ENCODE measurements at places on chromosomes 2 and 18.

DNA sequence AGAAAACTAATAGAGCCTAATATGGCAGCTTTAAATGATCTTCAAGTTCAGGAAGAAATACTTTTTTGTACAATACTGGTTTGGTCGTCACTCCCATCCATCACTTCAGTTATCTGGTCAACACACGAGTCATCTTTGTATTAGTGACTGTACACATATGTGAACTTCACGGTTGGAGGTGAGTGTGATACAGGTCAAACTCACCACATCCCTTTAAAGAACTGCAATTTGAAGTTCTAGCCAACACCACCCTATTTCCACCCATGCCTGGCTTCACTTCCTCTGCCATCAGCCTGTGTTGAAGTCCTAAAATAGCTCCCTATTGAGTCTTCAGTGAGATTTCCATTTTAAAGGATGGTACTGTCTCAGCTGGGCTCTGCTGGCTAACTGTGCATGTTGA, 361.9 kb downstream of the TXNL1 start:
- no peak for DNase-seq

- DNase-seq, result no peak
These were observed 77.2 kb downstream of the ADD2 start for GRCh38 chr2:70690846-70691245.

- no peak for DNase-seq
These were observed 20.8 kb downstream of the DOK1 start for GRCh38 chr2:74575320-74575719.

DNA sequence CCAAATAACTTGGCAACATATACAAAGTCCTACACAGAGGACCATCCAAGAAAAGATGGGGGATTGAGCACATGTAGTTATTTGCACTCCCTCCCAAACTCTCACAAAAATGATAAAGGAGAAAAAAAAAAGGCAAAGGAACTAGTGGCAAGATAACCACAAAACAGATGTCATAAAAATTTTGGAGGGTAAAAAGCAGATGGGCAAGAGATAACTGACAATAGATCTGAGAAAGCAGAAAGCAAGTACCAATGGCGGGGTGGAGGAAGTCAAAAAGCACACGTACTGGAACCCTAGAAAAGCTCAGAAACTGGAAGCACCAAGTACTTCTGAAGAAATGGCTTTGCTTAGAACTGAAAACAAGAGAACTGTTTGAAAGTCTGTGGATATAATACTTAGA, 82.0 kb downstream of the WDPCP start:
- no peak for DNase-seq

DNA sequence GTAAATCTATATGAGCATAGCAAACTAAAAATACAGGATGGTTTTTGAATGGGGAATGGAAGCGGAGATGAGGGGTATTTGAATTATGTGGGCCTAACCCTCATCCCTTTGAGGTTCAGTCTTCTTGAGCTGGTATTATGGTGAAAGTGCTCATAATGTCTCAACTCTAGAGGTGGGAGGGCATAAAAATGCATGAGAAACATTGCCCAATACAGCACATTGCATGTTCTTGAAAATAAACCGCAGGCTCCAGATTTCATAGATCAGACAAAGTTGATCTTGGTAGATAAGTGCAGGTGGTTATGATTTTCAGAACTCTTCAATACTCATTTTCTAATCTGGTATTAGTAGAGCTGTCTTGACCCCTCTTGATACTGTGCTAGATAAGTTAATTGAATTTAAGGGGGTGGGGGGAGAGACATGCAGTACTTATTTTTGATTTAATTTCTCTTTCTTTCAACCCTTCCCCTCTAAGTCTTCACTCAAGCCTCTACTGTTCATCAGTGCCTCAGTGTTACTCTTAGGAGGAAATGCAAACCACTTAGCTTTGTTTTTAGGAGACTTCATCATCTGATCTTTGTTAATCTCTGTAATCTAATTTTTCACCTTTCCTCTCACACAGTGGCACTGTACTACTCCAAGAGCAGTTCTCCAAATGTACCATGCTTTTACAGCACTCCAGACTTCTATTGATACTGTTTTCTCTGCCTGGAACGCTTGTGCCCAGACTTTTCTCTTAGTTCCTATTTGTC, 22.2 kb downstream of the XRCC5 start:
- DNase-seq, result no peak

GRCh38 chr18:34122724-34123334, 101.9 kb downstream of the NOL4 start:
- DNase-seq, result peak; percentile 21

Measured in RCC 7860 (cell line).